ENCODE measurements at places on chromosomes 12 and 14.

DNA sequence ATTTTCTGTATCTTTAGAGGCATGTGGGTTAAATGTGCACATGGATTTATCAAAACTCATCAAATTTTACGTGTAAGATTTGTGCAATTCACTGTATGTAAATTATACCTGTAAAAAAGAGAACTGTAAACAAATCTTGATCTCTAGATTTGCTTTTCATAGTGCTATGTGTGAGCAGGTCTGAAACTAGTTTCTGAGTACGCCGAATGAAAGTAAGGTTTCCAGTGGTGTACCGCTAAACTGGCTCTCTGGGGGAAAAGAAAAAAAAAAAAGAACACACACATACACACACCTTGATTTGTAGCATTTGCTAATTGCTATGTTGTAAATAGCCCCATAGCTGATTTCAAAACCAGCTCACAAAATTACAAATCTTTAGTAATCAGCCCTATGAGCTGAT, 8.6 kb upstream of the SLC41A2 start:
- no peak for DNase-seq

DNA sequence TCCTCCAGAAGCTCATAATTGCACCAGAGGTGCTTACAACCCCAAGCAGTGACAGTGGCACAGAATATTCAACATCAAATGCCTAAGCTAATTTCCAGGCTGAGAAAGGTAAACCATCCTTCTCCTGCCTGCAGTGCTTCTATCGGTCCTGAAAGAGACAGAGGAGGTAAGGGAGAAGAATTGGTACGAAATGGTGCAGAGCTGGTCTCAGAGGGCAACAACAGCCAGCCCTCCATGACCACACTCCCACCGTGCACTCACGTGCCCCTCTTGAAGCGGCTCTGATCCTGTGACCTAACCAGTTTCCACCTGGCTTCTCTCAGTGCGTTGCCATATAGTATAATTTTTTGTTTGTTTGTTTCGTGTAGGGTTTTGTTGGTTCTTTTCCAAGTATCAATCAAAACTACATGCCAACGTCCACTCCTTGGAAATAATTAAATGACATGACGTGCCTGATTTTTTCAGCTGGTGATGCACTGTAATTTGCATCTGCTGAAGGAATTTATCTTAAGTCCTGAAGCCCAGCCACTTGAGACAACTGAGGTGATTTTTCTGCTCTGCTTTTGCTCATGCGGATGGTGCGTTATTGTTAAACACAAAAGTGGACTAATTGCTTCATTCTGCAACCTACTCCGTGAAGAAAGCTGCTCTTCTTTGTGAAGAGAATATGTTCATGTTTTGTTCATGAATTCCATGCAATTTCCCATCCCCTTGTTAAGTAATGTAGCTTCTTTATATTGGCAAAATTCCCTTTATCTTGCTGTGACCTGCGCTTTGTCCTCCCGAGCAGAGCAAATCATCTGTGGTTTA, 1.3 kb upstream of the ATP2A2 start:
- no peak for DNase-seq

DNA sequence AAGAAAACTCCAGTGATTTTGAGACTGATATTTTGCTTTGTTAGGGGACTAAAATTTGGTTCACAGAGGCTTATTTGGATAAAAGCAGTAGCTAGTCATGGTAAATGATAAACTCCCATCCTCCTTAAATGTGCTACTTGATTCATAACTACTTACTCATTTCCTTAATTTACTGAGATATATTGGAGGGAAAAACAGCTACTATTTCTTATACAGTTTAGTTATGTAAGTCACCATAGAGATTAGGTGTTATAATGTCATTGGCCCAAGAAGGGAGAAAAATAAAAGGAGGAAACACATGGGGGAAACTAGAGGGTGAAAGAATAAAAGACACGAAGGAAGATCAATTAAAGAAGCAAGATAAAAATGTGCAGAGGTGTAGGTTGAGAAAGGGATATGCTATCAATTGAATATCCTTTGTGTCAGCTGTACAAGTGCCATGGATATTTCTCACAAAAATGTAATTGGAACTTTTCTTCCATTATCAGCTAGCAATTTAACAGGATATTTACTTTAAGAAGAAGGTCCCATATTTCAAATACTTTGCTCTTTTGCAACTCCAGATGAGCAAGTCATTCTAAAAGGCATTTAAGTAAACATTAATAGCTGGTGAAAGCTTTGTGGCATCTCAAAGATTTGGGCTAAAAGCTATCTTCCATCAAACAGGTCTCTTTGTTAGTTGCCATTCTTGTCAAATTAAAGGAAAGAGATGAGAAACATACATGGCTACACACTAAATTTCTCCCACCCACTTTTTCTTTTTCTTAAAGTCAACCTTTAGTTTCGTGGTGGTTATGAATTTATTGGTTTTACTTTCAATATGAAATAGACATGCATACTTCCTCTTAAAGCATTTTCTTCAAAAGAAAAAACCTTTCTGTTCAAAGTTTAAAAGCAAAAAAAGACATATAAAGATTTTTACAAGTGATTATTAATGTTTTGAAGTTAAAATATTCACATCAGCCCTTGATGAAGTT, 439.5 kb downstream of the CCER1 start:
- no peak for DNase-seq

DNA sequence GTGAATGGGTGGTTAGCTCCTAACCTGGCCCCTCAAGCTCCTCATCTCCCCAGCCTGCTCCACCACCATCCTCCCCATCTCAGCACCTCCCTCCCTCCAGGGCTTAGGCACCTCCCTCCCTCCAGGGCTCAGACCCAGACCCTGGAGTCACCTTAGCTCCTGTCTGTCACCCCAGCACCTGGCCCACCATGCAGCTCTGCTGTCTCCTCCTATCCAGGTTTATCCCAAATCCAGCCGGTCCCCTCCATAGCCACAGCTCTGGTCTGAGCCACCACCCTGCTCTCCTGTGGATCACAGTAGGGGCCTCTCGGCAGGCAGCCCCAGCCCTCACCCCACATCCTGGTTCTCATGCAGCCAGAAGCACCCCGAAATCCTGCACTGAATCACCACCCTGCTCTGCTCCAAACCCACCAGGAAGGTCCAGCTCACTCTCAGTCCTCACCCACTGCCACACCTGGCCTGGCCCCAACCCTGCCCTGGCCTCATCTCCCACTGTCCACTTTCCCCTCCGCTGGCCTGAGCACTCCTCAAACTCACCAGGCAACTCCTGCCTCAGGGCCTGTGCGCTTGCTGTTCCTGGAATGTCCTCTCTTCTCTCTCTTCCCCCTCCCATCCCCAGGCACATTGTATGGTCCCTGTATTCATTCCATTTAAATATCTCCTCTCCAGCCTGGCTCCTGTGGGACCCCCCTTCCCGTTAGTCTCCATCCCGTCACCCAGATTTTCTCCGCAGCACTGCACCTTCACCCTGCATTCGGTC, 62.6 kb downstream of the DIO3 start:
- DNase-seq, result no peak

- no peak for DNase-seq
These were observed 38.2 kb upstream of the EML1 start for GRCh38 chr14:99755068-99755405.

GRCh38 chr14:94827711-94828447, 58.0 kb upstream of the GSC start:
- no peak for DNase-seq

- DNase-seq, result no peak
These were observed 44.5 kb upstream of the EEA1 start for GRCh38 chr12:92973614-92974013.

- no peak for DNase-seq
These were observed 123.6 kb downstream of the PAWR start for GRCh38 chr12:79567175-79567563.

- DNase-seq, result no peak
These were observed 1.8 kb upstream of the TCP11L2 start for GRCh38 chr12:106300761-106301160.

DNA sequence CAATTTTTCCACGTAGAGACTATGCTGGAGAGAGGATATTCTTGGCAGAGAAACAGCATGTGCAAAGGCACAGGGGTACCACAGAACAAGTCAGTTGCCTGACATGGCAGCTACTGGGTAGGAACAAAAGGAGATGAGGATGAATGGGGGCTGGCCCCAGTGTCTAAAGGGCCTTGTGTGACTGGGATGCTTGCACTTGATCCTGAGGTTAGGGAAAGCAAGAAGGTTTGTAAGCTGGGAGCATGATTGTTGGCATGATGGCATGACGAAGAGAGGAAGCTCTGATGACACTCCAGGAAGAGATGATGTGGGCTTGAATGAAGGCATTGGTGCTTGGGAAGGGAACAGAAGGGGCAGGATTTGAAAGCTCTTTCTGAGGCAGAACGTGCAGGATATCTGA, 139.1 kb downstream of the ZFP36L1 start:
- no peak for DNase-seq

GRCh38 chr12:9064201-9064814, 51.4 kb downstream of the A2M start:
- peak; percentile 50 for DNase-seq

DNA sequence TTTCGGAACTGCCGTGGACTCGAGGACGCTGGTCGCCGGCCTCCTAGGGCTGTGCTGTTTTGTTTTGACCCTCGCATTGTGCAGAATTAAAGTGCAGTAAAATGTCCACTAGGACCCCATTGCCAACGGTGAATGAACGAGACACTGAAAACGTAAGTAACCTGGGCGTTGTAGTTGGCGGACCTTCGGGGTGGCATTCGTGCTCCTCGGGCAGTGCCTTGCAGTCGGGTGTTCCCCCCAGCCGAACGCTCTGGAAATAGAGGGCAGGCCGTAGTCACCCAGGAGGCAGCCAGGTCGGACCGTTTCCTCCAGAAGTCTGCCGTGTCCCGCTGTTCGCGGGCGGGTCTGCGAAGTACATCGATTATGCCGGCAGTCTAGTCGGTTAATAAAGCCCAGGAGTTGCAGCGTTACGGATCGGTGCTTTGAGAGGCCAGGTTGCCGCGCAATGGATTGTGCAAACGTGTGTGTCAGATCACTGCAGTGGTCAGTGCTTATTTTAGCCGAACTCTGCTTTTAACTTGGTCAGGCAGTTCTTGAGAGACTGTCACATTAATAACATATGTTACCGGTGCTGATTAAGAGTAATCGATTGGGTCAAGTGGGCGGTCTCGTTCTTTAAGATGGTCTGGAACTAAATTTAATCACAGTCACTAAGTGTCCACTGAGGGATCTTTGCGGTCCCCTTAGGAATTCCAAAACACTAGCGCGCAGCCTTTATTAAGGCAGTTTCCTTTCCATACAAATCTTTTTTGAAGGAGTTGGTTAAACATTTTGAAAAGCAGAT, 906 bp downstream of the MARK3 start:
- no peak for DNase-seq

GRCh38 chr12:51320311-51320694, 3.7 kb downstream of the BIN2 start:
- no peak for DNase-seq

DNA sequence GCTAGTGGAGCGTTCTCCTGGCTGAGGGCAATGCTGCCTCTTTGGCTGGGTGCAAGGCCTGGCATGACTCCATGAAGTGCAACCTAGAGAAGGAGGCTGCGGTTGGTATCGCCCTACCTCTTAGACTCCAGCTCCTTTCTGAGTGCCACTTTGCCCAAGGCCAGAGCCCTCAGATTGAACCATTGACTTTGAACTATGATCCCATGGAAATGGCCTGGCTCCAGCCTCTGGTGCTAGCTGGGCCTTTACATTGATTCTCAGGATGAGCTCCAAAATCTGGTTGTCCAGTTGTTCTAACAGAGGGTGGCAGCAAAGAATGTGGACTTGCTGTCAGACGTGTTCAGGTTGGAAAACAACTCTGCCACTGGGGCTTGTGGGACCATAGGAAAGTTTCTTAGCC, 16.1 kb upstream of the SMOC1 start:
- no peak for DNase-seq

DNA sequence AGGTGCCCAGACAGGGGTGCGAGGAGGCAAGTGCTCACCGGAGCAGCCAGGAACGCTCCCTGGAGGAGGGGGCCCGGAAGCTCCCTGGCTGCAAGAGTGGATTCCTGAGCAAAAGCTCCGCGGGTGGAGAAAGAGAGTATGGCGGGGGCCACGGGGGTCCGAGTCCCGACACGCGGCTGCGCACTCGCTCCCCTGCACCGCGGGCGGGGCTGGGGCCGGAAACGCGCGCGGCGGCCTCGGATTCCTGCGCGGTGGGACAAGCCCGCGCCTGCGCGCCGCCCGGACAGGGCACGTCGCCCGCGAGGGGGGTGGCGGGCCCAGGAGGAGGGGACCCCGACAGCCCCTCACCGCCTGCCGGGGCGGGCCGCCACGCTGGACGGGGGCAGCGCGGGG, 27.8 kb upstream of the GPR132 start:
- DNase-seq, result no peak

- no peak for DNase-seq
These were observed 40.5 kb upstream of the RTL1 start for GRCh38 chr14:100944052-100944451.

- no peak for DNase-seq
These were observed 326.8 kb downstream of the CCDC91 start for GRCh38 chr12:28517101-28517500.

DNA sequence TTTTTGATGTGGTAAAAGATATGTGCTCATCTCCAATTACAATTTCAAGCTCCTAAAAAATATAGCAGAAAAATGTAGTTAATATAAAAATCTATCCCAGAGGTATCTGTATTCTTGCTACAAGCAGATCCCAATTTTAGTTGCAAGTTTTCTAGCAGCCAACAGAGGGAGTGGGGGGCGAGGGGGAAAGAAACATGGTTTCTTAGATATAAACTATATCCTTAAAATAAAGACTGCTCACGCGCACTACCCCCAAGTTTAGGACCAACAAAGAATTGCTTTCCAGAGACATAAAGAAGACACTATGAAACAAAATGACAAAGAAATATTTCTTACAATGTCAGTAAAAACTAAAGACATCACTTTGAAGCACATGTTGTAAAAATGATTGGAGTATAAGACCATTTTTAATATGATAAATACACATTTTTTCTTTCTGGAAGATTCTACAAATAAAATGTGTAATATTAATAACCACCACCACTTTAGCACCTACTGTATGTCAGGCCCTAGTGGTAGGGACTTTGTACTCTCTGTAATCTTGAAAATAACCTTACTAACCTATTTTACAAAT, 5.4 kb downstream of the MAGOHB start:
- no peak for DNase-seq

DNA sequence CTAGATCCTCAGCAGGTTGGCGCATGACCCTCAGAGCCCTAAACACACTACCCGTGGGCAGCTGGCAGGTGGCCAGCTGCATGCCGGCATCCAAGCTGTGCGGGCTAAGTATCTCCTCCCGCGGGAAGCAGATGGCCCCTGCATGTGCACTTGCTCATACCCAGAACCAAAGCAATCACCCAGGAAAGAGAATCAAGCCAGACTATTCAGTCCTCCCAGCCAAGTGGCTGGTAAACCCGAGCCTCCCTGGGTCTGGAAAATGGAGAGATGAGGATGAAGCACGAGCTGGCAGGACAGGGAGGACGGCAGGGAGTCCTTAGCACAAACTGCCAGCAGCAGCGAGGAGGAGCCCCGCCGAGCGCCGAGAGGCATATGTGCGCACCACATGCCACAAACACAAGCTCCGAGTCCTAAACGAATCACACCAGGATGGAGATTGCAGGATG, 139.7 kb downstream of the RIMBP2 start:
- no peak for DNase-seq

GRCh38 chr14:102125546-102125945, 14.2 kb upstream of the WDR20 start:
- no peak for DNase-seq
